Stomach (tissue), 19 donors: ENCODE measurements at places on chromosomes 4 and X. TPM values are rescaled to one million over a fixed set of nuclear protein-coding genes. Genes with fewer than 3 reads are reported as not detected.

- H3K27me3 ChIP-seq = no peaks in the 10 kb centered on the region
- no peak overlapping the region for H3K27ac ChIP-seq
- no peaks in the 10 kb centered on the region for H3K4me1 ChIP-seq
- no peak overlapping the region for H3K4me3 ChIP-seq
- DNase-seq = no peak
These were observed 250.7 kb upstream of the PGRMC2 start for GRCh38 chr4:128538111-128538882.

DNA sequence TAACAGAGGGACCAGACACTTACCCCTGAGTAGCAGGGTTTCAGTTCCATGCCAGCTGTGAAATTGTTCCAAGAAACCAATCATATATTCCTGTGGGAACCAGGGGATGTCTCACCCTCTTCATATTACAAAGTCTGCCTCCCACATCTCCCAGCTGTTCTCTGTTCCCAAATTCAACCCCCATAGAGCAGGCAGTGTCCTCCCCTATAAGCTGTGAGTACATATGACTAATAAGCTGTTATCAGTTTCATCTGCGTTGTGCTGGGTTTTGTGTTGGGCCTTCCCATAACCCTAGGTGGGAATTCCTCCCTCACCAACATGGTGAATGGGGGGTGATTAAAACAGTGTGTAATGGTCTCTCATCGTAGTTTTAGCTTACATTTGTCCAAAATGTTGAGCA is 41.0 kb downstream of the CEP44 start:
- H3K36me3 ChIP-seq = no peaks in the 10 kb centered on the region
- no peak for DNase-seq
- no peaks in the 10 kb centered on the region for H3K27me3 ChIP-seq
- no peaks in the 10 kb centered on the region for H3K4me1 ChIP-seq

- no peaks in the 10 kb centered on the region for H3K27me3 ChIP-seq
- DNase-seq = no peak
- no peaks in the 10 kb centered on the region for H3K36me3 ChIP-seq
These were observed 16.5 kb upstream of the PACRGL start for GRCh38 chr4:20683766-20684165.

DNA sequence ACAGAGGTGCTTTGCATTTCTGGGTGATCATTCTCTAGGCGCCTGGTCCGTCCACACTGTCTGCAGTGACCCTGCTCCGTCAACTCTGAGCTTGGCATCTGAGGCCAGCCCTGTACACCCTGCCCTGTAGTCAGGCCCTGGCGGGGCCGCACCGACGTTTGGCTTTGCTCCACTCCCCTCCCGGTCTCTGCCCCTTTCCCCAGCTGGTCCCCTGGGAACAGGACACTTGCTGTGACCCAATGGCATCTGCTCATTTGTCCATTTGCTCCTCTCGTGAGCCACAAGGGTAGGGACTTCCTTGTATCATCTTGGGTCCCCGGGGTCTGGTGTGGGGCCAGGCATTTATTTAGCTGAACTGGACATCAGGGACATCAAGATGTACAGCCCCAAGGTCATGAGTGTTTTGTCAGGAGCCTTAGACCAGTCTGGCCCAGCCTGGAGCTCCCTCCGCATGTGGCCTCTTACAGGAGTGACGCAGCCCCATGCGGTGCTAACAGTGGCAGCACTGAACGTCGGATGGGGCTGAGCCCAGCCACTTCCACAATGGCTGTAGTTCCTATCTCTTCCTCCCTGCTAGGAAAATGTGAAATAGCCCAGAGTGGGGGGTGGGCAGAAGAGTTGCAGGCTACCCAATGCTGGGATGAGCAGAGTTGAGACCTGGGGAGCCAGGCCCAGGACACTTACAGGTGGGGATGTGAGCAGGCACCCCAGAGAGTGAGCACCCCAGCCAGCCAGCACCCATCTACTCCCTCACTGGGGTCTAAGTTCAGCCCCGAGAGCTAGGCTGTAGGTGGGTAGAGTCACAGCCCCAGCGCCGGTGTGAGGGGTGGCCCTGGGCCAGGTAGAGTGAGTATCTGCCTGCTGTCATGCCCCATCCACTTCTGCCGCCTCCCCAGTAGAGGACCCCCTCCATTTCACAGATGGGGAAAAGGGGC is 2.0 kb upstream of the SH3BP2 start:
- H3K4me1 ChIP-seq = peaks cover 80% of the 10 kb centered on the region
- DNase-seq = no peak
- H3K27ac ChIP-seq = no peak overlapping the region
- no peak overlapping the region for H3K4me3 ChIP-seq
- no peaks in the 10 kb centered on the region for H3K36me3 ChIP-seq

Gene KIT
- total RNA-seq = 34.8 TPM
